NCI-H187 treated with DMSO at 0.1 percent for 48 hours (cell line): ENCODE measurements at places on chromosomes 1 and 21.

DNA sequence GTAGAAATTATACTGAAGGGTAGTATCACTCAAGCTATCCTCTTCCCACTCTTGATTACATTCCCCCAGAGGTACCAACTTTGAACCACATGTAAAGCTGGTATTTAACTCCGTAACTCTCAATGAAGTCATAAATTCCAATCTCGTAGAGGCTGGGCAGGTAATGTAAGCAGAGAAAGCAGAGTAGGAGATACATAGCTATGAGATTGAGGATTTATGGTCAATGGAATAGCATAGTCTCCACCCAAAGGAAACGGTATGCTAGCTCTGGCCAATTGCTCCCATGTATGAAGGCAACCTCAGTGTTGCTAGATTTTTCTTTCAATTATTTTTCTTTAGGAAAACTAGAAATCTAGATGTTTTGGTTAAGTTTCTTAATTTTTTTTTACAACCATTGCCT is 163.1 kb upstream of the NRIP1 start:
- no peak for DNase-seq

DNA sequence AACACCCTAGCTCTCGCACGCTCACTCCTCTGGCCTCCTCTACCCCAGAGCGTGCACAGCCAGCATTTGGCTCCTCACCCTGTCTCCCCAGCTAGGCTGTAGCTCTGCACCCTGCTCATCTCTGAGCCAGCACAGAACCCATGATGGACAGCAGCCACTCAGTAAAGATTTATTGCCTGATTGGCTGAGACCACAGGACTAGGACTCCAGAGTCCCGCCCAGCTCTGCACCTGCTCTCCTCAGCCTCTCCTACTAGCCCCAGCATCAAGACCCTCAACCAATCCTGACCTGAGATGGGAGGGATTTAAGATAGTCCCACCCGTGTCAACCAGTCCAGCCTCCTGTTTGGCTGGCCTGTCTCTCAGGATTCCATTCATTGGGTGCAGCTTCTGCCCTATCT is 9.3 kb downstream of the C1QB start:
- DNase-seq: no peak

- no peak for DNase-seq
Observed at GRCh38 chr1:184892116-184892515, 82.2 kb downstream of the NIBAN1 start.

DNA sequence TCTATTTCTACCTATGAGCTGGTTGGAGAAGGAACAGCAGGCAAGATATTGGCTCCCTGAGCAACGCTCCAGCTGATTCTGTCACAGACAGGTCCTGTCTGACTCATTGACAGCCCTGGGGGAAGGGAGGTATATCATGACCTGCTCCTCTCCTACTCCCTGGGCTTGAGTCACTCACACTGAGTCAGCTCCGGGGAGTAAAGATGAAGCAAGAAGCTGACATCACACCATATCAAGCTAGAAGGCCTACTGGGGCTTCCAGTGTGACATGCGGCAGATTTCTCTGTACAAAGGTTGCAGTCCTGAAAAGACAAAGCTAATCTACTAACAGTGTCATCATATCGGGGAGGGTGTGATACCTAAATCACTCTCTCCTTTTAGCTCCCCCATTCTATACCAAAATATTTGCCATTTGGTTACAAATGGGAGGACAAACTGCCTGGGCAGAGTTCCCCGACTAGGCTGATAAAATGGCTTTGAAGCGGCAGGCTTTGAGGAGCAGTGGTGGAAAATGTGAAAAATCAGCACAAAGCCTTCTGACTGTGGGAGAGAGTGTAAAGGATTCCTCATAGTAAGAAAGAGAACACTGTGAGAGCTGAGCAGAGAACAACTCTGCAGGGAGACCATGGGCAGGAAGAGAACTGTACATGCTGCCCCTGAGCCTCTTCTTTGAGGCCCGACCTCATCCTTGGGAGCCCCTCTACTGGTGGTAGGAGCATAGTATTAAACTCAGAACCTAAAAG is 15.5 kb downstream of the PI4KB start:
- no peak for DNase-seq

DNA sequence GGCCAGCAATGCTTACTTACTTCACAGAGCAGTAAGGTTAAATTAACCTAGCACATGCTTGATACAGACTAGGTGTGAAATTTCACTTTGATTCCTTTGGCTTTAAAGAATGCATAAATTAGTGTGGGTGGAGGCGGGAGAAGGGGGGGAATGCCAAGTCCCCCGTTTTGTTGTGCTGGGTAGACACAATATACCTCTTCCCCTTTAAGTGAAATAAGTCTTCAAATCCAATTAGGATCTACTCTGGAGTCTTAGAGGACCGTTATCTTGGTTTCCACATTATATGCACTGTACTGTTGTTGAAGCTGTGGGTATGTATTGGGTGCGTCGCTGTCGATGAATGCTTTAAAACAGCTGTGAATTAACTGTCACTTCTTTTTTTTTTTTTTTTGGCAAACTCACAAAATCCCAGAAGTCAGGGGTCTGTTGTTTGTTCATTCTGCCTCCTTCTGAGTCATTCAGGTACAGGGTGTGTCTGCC is 1.6 kb upstream of the S1PR1 start:
- DNase-seq: no peak

- no peak for DNase-seq
Observed at GRCh38 chr1:69662321-69662720, 94.6 kb downstream of the LRRC7 start.
